CMK (cell line): ENCODE measurements at places on chromosomes 7 and 10.

DNA sequence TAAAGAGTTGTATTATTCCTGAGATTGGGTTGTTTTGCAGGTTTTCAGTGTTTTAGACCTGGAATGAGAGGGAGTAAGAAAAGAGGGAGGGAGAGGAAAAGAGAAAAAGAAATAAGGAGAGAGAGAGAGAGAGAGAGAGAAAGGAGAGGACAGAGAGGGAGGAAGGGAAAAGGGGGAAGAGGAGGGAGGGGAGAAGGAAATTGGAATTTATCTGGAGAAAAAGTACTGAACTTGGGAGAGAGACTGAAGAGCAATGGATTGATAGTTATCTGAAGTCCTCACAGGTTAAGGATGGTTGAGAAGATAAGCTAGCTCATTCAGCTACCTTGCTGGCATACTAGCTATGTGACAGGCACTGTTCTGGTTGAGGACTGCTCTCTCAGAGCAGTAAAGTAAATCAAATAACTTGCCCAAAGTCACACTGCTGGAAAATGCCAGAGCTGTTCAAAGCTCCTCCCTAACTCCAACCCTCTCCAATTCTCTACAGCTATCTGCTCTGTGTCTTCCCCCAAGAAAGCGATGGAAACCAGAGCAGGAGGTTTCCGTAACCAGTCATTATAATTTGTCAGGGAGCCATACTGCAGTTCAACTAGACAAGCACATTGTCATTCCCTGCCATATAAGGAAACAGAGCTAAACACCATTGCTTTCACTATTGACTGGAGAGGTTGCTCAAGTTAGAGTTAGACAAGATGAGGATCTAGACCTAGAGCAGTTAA lies 10.7 kb downstream of the CALD1 start:
- DNase-seq, result no peak

GRCh38 chr7:137879357-137880158 lies 32.8 kb upstream of the DGKI start:
- DNase-seq, result no peak

DNA sequence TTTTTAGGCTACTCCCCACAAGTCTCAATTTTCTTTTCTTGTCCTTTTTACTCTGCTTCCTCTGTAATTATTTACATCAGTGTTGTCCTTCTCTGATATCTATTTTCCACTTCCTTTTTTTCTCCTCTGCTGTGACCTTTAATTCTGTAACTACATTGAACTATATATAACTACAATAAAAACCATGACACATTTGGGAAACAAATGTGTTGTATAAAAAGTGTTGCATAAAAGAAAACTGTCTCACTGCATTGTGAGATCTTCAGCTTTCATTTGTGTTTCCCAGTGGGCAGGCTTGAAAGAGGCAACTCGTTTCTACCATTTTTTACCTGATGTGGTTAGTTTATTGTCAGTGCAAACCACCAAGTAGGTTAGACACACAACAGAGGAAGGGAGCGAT lies 483.9 kb upstream of the NRP1 start:
- no peak for DNase-seq

DNA sequence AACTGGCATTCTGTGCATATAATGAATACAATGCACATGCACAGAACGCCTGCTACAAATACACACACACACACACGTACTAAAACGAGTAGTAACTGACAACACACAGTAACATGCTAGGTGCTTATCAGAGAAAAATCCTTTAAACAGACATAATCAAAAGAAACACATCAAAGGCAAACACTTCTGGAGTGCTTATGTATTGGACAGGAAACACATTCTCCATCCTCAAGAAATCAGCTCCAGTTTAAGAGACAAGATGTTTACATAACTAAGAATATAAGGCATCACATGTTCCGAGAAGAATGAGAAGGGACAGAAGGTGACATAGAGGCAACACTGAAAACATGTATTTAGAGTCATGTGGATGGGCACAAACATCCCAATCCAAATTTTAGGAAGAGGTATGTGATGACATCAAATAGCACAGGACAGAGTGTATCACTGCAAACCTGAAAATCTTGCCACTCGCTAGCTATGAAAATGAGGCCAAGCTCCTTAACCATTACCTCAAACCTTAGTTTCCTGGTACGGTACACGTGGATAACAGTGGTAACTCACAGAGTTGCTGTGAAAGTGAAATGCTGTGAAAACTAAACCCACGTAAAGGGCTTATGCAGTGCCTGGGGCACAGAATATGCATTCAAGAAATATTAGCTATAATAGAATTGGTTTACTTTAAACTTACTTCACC lies 619.6 kb downstream of the PARD3 start:
- no peak for DNase-seq

GRCh38 chr10:71769279-71769823 lies 4.0 kb downstream of the VSIR start:
- DNase-seq, result no peak

DNA sequence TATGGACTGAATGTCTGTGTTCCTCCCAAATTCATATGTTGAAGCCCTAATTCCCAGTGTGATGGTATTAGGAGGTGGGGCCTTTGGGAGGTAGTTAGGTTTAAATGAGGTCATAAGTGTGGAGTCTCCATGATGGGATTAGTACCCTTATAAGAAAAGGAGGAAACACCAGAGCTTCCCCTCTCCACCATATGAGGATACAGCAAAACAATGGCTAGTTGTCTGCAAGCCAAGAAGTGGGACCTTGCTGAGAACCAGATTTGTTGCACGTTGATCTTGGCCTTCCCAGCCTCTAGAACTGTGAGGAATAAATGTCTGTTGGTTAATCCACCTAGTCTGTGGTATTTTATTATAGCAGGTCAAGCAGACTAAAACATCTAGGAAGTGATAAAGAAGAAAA lies 102.2 kb downstream of the AHCYL2 start:
- no peak for DNase-seq

- DNase-seq, result no peak
Measured at GRCh38 chr7:114317450-114318098, 97.0 kb upstream of the FOXP2 start.

DNA sequence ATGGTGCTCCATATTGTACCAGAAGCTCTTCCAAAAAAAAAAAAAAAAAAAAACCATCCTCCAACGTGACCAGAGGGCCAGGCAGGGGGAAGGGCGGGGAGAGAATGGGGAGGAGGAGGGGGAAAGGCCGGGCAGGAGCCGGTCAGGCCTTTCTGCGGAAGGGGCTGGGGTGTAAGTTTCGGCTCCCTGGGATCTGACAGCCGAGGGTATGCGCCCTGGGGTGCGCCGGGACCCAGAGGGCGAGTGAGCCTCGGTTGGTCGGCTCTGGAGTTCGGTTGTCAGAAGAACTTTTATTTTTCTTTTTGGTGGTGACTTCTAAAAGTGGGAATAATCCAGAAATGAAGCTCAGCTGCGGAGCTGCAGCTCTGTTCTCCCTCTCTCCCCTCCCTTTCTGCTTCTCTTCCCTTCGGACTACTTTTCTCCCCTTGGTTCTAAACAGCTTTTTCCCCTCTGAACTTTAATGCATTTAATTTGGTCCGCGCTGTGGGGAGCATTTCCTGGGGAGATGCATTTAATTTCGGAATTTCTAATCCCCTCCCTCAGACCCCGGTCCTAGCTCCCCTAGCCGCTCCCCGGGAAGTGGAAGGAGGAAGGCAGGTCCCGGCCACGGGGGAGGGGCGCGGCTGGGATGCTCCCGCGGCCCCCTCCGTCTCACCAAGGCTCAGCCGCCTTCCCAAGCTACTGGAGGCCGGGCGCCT lies 3.9 kb upstream of the PAX2 start:
- DNase-seq, result no peak

DNA sequence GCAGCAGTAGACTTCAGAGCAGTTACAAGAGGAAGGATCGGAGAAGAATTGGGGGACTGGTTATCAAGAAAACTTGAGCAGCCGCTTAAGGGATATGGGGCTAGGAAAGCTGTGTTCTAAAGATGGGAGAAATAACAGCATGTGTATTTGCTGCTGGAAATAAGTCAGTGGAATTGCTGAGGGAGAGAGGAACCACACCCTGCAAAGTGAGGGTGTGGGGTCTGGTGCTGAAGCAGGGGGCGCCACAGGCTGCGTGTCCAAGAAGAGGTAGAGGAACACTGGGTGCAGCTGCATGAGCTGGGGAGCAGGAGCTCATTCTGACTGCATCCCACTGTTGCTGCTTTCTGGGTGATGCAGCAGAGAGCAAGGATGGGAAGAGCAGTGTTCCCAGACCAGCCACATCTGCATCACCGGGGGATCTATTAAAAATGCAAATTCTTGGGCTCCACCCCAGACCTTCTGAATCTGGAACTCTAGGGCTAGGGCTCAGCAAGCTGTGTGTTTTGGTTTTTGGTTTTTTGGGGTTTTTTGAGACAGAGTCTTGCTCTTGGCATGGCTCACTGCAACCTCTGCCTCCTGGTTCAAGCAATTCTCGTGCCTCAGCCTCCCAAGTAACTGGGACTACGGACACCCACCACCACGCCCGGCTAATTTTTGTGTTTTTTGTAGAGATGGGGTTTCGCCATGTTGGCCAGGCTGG lies 97.1 kb upstream of the DNAJB6 start:
- no peak for DNase-seq

DNA sequence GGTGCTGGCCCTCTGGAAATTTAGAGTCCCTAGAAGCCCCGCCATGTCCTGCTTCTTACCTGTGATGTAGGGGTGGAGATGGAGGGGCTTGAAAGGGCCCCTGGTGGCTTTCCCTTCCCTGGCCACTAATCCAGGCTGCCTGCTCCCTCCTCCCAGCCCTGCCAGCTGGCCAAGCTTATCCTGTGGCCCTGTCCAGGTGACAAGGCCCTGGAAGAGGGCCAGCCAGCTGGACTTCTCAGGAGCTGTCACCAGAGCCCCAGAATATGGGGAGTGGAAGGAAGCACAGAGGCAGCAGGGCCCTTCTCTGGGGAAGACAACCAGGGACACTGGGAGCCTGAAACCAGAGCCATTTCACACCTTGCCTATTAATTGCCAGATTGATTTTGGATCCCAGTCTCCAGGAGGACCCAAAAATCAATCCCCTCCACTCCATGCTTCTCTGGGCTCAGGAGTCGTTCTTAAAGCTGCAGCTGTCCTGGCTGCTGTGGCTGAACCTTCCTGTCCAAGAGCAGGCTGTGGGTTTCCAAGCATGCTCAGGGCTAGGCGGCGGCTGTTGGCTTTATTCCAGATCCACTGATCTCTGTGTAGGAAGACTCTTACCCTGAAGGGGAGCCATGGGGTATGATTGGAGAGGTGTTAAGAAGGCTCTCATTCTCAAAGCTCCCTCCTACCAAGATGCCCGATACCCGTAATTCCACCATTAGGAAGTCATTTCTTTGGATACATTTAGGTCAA lies 52.6 kb upstream of the PCBD1 start:
- peak; percentile 7 for DNase-seq

DNA sequence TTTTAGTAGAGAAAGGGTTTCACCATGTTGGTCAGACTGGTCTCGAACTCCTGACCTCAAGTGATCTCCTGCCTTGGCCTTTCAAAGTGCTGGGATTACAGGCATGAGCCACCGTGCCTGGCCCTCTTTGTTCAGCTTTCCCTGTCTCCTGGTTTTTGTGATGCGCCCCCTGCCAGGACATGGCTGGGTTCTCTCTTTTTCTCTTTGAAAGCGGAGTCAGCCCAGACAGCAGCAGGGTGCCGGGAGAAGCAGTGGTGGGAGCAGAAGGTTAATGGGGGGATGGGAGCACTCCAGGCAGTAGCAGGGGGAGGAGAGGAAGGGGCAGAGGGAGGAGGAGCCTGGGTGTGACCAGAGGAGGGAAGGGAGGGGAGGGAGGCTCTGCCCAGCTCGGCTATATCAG lies 1.8 kb downstream of the MUC3A start:
- no peak for DNase-seq

- no peak for DNase-seq
Measured at GRCh38 chr10:100192350-100192749, 6.5 kb upstream of the ERLIN1 start.

DNA sequence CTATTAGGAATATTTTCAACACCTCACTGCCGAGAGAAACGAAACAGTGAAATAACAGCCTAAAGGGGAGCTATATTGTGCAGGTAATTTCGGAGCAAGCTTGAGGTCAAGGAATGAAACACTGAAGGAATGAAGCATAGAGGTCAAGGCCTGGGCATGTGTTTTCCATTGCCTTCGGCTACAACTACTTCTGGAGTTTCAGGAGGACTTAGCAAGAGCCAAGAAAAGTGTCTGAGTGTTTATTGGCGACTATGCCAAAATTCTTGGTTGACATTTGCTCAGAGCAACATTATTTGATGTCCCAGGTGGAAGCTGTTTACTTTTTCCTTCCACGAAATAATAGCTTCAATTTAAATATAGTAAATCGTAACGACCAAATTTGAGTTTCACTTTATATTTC lies 89.6 kb upstream of the IFRD1 start:
- DNase-seq, result no peak

GRCh38 chr10:36221101-36221500 lies 579.0 kb upstream of the FZD8 start:
- DNase-seq, result no peak

- no peak for DNase-seq
Measured at GRCh38 chr7:121475806-121476205, 79.7 kb upstream of the FAM3C start.

GRCh38 chr10:133471300-133472109 lies 17.8 kb downstream of the SCART1 start:
- no peak for DNase-seq

- DNase-seq, result no peak
Measured at GRCh38 chr10:59881640-59882039, 24.7 kb downstream of the CCDC6 start.

DNA sequence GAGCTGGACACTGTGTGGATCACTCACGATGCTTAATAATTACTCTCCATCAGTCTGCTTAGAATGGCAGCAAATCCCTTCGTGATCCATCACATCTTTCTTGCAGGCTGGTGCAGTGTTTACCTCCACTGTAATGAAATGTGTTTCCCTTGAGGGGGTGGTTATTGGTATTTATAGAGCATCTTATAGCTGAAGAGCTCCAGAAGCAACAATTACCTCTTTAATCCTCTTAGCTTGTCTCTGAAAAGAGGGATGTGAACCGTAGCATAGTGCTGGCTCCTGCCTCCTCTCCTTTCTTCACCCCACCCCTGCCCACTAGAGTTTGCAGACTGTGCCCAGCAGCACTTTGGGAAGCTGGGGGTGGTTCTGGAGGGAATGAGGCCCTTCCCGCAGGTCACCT lies 132.6 kb downstream of the CAMK1D start:
- no peak for DNase-seq

DNA sequence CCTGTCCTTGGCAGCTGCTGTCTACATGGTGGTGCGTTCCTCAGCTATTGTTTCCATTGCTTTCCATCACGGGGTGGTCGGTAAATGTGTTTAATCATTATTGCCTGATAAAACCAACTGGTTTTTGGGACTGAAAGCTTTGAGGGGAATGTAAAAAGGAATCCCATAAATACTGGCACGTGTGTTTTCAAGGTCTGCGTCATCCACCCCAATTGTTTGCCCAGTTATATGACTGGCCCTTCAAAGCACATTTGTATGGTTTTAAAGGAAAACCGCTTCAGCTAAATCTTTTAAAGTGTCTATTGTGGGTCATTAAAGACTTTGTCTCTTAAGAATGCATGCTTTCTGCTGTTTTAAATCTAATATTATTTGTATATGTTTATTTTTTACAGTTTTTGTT lies 65.0 kb downstream of the TRRAP start:
- no peak for DNase-seq

GRCh38 chr7:129341816-129342806 lies 92.1 kb upstream of the STRIP2 start:
- no peak for DNase-seq

GRCh38 chr10:116796469-116796868 lies 52.8 kb upstream of the ENO4 start:
- DNase-seq, result no peak
